ENCODE measurements at places on chromosomes 4 and X.

DNA sequence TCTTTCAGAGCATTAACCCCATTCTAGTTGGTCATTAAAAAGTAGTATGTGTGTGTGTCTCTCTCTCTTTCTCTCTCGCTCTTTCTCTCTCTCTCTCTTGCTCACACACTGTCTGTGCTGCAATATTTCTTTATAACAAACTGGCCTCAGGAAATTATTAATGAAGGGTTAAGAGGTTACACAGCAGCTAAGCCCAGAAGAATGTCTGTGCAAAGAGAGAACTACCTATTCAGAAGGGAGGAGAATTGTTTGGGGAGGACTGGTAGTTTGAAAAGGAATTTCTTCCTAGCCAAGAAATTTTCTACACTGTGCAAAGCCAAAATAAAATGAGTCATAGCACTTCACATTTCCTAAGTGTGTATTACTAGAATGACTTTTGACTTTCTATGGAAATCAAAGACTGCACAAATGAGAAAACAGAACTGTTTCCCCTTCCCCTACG, 22.2 kb downstream of the PDGFC start:
- no peak for DNase-seq

- no peak for DNase-seq
These were observed 48.1 kb downstream of the GPRIN3 start for GRCh38 chr4:89259301-89260028.

DNA sequence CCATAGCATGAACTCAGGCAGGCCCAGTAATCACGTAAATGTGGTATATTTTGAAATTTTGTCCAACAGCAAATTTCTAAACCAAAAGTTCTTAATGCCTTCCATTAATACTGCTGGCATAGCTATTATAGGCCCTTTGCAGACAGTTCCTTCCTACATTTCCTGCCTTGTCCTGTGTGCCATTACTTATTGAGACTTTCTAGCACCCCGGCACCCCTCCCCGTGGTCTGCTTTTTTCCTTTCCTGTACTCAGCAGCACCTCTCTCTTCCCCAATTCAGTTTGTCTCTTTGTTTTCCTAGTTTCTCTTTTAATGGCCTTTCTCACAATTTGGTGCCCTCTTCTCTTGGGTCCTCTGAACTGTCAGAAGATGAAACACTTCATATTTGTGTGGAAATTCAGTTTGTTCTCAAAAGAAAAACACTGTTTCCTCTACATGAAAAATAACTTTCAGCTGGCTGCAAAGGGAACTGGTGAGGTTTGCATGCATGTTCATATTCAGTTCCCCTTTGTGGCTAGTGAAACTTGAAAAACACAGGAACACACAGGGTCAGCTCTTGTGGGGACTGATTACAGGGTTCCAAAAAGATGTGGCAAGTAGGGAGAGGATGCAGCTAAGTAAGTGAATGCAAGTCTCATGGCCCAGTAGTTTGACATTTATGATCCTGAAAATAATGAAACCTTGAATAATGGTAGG, 17.1 kb downstream of the GPR34 start:
- no peak for DNase-seq

- DNase-seq: no peak
These were observed 52.6 kb downstream of the CHM start for GRCh38 chrX:85994797-85995196.

DNA sequence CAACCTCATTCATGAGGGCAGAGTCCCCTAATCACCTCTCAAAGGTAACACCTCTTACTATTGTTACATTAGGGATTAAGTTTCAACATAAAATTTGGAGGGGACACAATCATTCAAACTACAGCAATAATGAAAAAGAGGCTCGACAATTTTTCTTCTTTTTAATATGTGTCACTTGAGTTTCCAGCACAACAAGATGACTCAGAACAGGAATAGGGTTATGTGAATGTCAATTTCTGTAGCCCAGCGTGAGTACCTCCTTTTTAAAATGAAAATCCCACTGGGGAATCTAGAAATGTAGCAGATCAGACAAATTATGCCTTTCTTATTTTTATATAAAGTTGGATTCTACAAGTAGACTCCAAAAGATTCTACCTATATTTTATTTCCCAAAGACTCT, 83.7 kb downstream of the ZNF330 start:
- DNase-seq: no peak

- DNase-seq: no peak
These were observed 1947.1 kb upstream of the TENM3 start for GRCh38 chr4:180296036-180296599.

GRCh38 chr4:24428850-24429249, 155.5 kb downstream of the DHX15 start:
- no peak for DNase-seq

DNA sequence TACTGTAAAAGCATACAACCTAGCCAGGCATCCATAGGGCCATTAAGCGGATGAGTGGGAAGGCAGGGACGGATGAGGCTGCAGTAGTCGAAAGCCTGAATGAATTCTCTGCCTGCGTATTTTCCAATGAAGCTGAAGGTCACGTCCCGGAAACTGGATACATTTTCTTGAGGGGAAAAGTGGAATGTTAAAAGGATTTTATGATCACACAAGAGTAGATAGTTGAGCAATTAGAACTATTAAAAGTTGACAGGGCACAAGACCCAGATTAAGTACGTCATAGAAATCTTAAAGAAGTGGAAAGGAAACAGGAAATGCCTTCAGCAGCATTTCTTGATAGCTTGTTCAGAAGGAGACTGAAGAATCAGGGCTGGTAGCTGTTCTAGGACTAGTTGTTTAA, 98.3 kb upstream of the CXXC4 start:
- no peak for DNase-seq

- no peak for DNase-seq
These were observed 100.6 kb downstream of the MID1 start for GRCh38 chrX:10519761-10520160.

DNA sequence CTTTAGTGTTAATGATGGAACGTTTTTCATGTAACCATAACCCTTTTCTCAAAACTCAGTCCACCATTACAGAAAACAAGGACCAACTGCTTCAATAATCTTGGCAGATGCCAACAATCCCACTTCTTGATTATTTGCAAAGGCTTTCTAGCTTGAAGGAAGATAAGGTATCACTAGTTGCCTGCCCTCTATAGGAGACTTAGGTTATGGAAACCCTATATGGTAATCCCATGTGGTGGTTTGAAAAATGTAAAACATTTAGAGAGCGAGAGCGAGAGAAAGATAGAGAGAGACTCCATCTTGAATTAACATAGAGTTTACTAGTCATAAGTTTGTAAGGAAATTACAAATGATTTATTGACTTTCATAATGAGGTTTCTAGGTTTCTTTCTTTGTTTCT, 1627.5 kb upstream of the TENM3 start:
- no peak for DNase-seq

All from T-helper 2 cell (primary cell).